ENCODE measurements at places on chromosomes 11 and 22.

DNA sequence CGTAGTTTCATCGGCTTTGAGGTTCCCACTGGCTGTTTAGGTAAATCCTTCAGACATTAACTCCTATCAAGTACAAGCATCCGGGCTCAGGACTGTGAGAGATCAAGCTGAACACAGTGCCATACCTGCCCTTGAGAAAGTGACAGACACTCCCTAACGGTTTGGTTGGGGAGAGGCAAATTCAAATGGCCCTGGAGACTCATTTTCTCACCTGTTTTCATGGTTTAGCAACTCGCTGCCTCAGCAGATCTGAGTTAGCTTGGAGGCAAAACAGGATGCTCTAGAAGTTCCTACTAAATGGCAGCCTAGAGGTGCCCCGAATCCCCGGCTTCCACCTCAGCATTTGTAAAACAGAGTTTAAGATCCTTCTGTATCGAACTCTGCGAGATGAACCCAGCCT is 3.6 kb upstream of the FBXO3 start:
- no peak for DNase-seq

DNA sequence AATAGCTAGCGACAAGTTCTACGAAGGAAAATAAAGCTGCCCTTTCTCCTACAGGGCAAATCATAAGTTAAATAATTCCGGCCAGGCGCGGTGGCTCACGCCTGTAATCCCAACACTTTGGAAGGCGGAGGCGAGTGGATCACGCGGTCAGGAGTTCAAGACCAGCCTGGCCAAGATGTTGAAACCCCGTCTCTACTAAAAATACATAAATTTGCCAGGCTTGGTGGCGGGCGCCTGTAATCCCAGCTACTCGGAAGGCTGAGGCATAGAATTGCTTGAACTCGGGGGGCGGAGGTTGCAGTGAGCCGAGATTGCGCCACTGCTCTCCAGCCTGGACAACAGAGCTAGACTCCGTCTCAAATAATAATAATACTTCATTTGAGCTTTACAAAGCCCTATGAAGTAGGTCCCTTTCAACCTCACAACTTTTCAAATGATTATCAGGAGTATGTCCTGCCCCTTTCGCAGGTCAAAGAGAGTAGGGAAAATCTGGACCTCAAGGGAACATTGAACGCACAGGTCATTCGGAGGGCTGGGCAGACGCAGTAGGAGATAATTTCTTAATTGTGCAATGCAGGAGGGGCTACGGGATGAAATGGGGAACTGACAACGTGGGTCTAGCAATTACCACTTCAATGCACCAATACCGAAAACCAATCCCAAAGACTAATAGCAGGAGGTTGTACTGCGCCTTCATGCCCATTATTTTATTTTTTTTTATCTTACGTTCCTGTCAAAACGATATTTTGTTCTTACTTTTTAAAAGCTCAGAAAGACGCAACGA is 590 bp downstream of the COMMD9 start:
- DNase-seq = no peak

- DNase-seq = no peak
These were observed 1264.3 kb downstream of the BRD1 start for GRCh38 chr22:48563118-48563965.

GRCh38 chr11:44637487-44637886 is 72.0 kb downstream of the CD82 start:
- no peak for DNase-seq

DNA sequence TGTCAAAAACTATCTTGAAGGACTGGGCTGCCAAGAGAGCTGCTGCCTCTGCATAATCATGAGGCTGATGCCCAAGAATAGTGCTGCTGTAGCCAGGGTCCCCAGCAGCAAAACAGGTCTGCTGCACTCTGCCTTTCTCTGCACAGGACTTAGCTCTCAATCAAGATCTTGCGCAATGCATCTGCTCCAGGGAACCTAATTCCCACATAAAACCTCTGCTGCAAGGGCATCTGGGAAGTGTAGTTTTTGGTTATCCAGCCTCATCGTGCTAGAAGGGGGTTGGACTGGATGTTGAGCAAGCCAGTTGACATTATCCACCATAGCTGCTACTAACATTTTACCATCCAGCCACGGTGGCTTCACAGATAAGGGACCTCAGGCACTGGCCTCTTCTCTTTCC is 192.7 kb downstream of the C11orf91 start:
- DNase-seq = no peak

All from coronary artery (tissue), 2 donors.